ENCODE measurements at places on chromosomes 13 and 19. TPM values are rescaled to one million over a fixed set of nuclear protein-coding genes. Genes with fewer than 3 reads are reported as not detected.
A peak's percentile ranks its signal among the peaks of the same experiment; 100 is the strongest.

- H3K4me3 ChIP-seq: no peak overlapping the region
- no peak overlapping the region for H3K27ac ChIP-seq
- no peak for DNase-seq
- peaks cover 7% of the 10 kb centered on the region for H3K4me1 ChIP-seq
Measured at GRCh38 chr13:79837741-79838450, 356.9 kb downstream of the NDFIP2 start.

Gene MAU2
- 55.9 TPM for total RNA-seq

- no peaks in the 10 kb centered on the region for H3K27me3 ChIP-seq
- no peak overlapping the region for H3K4me3 ChIP-seq
- H3K27ac ChIP-seq: no peak overlapping the region
- no peaks in the 10 kb centered on the region for H3K4me1 ChIP-seq
Measured at GRCh38 chr13:23701636-23702035, 131.4 kb downstream of the TNFRSF19 start.

DNA sequence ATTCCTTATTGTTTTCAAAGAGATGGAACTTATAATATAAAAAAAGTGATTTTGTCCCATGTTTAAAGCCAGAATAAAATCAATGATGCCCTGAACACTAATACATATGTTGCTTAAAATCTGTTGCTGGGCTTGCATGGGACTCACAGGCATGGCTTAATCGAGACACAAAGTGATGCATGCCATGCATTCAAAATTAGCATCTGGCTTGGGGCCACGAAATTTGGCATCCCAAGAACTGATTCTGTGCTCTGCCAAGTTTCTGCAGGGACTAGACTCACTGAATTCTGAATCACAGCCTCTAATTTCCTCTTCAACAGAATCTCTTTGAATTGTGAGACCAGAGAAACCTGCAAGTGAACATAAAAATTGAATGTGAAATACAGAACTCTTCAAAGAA is 109.2 kb downstream of the PCDH17 start:
- DNase-seq: peak; percentile 47
- no peak overlapping the region for H3K4me3 ChIP-seq
- H3K27ac ChIP-seq: no peak overlapping the region
- no peaks in the 10 kb centered on the region for H3K36me3 ChIP-seq
- no peaks in the 10 kb centered on the region for H3K4me1 ChIP-seq

Gene FSD1
- total RNA-seq: not detected

DNA sequence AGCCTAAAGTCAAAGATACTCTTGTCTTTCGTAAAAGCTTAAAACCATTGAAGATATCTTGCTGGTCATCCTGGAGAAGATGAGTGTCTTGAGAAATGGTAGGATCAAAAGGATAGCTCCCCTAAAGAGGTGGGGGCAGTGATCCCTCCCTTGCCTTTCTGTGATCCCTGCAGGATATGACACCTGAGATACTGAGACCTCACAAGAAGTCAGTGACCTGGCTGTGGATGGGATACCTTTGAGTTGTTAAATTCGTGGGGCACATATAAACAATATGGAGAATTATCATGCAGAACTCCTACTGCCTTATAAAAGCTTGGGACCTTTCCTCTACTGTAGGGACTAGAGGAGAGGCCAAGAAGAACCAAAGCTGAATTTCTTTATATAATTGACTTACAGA is 21.4 kb downstream of the STOML3 start:
- no peak overlapping the region for H3K27ac ChIP-seq
- no peaks in the 10 kb centered on the region for H3K4me1 ChIP-seq
- no peaks in the 10 kb centered on the region for H3K27me3 ChIP-seq

DNA sequence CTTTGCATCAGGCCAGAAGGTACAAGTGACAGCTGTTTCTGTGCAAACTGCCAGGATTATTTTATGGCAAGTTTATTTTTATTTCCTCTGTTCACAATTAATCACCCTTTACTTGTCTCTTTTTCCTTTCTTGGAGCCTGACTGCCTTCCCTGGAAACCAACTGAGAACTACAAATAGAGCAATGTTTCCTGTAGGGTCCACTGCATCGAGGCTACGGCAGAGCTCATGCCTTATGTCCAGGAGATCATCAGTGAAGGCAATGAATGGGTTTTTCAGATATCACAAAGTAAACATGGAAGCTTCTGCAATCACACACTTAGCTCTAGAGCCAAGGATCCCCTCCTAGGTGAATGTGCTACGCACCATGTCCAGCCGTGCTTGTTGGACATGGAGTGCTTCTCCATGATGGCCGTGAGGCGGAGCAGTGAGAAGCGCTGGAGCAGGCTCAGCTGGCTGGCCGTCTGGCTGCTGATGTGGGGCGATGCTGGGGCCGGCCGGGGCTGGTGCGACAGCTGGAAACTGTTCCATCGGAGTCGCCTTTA is 110.9 kb downstream of the KL start:
- no peak for DNase-seq
- H3K27me3 ChIP-seq: no peaks in the 10 kb centered on the region
- H3K36me3 ChIP-seq: peaks cover 93% of the 10 kb centered on the region
- peak overlapping the region; percentile 79 for H3K27ac ChIP-seq
- H3K4me3 ChIP-seq: no peak overlapping the region

- H3K4me1 ChIP-seq: no peaks in the 10 kb centered on the region
- DNase-seq: no peak
- no peak overlapping the region for H3K27ac ChIP-seq
- H3K27me3 ChIP-seq: no peaks in the 10 kb centered on the region
Measured at GRCh38 chr13:77876176-77876575, 42.5 kb downstream of the EDNRB start.

DNA sequence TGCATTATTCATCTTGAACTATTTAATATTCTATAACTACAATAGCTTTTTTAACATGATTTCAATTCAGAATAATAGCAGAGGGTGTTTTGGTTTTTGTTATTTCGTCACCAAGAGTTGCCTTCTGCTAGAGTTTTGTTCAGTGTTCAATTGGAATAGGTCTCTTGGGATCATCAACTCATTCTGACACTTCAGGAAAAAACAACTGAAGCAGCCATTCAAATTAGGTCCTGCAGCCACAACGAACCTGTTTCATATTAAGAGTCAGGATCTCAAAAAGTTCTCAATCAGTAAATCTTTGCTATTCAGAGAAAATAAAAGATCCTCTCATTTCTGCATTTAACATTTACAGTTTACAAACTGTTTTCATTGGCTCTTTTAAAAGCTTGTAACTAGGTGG is 2.4 kb upstream of the CHAMP1 start:
- H3K4me3 ChIP-seq: no peak overlapping the region
- peaks cover 21% of the 10 kb centered on the region for H3K4me1 ChIP-seq
- no peaks in the 10 kb centered on the region for H3K27me3 ChIP-seq
- peaks cover 8% of the 10 kb centered on the region for H3K36me3 ChIP-seq
- no peak for DNase-seq

Gene CYP2S1
- total RNA-seq: not detected

Gene MCEMP1
- 0.44 TPM for total RNA-seq

DNA sequence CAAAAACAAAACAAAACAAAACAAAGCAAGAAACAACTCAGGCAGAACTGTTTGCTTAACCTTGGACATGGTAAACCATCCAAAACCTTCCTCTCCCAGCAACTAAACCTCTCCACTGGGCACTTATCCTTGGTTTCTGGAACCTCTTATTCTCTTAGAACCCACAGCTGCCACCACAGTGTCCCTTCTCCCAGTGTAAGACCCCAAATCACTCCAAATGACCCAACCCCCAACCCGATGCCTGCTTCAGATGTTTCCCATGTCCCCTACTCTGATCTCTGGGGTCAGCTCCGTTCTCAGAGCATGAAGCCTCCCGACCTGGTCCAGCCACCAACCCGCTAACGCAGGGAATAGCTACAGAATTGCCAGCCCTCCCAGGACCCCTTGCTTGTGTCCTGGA is 972 bp downstream of the KLK2 start:
- H3K27ac ChIP-seq: no peak overlapping the region
- no peak for DNase-seq
- peaks cover 15% of the 10 kb centered on the region for H3K27me3 ChIP-seq
- no peak overlapping the region for H3K4me3 ChIP-seq
- H3K4me1 ChIP-seq: no peaks in the 10 kb centered on the region

DNA sequence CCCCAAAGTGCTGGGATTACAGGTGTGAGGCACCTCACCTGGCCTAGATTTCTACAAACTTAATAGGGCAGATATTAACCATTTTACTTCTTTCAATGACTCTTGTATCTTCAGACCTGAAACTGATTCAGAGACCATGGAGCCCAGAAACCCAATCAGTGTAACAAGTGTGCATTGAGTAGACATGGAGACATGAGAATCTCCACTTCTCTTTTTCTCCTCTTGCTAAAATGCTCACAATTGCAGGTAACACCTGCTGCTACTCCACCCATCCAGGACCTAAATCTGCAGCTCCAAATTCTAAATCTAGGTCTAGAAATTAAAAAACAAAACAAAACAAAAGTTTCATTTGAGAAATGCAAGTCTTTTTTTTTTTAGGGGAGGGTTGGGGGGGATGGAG is 42.2 kb upstream of the ZNF681 start:
- no peaks in the 10 kb centered on the region for H3K4me1 ChIP-seq
- H3K4me3 ChIP-seq: no peak overlapping the region
- no peak for DNase-seq
- no peaks in the 10 kb centered on the region for H3K27me3 ChIP-seq
- H3K27ac ChIP-seq: no peak overlapping the region
- H3K36me3 ChIP-seq: no peaks in the 10 kb centered on the region

Gene JUNB
- total RNA-seq: 86.4 TPM
